ENCODE measurements at places on chromosomes 1 and 21. TPM values are rescaled to one million over a fixed set of nuclear protein-coding genes. Genes with fewer than 3 reads are reported as not detected.

- no peak for DNase-seq
Measured at GRCh38 chr1:179953974-179954492, 577 bp upstream of the CEP350 start.

DNA sequence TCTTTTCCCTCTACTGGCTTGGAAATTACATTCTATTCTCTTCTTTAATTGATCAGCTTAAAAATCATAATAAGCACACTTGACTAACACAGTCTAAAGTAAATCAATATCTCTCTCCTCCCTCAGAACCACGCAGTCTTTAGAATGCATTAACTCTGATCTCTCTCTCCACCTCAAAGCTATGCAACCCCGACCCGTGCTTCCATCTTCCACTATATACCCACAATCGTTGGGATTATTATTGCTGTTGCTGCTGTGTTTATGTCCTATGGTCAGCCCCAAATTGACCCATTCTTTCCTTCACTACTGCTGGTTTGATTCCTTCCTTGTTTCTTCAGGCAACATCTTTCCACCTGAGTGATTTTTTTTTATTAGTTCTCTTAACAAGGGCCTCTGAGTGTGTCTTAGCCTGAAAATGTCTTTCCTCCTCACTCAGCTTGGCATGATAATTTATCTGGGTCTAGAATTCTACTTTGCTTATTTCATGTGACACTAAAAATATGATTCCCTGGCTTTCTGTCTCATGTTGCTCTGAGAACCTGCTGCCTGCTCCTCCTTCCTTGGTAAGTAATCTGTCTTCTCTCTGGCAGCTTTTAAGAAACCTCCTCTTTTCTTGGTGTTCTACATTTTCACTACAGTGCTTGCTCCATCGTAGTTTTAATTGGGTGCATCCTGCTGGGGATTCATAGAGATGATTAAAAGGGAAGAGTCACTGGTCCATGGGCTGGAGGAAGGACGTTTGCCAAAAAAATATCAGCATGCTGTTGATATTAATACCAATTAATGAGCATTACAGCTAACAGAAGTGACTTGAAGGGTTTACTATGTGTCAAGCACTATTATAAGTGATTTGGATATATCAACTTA is 472.2 kb downstream of the MATN1 start:
- DNase-seq: no peak

GRCh38 chr1:147811273-147811672 is 50.9 kb upstream of the GJA5 start:
- DNase-seq: no peak

DNA sequence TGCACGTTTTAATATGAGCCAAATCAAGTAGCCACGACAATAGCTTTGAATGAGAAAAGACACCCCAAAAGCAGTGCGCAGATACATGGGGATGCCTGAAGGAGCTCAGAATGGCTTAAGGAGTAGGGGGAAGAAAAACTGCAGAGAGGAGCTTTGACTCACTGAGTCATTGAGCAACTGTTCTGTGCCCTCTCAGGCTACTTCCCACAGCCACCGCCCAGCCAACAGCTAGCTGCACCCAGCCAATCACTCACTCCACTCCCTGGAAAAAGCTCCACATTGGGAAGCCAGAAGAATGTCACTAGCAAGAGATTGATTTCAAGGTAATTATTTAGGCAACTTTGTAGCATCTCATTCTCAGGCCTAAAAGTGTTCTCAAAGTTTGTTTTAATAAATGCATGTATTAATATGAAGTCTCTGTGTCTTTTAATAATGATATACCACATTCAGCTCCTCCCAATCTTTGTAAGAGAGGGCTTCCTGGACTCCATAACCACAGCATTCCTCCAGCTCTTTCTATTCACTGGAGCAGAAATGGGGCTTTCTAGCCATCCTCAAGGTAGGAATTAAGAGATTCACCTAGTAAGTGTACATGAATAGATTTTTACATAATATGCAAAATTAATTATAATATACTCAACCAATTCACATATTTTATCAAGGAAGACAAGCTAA is 16.8 kb downstream of the DUSP10 start:
- DNase-seq: peak; percentile 86

GRCh38 chr21:45200581-45201296 is 87.0 kb downstream of the POFUT2 start:
- no peak for DNase-seq

DNA sequence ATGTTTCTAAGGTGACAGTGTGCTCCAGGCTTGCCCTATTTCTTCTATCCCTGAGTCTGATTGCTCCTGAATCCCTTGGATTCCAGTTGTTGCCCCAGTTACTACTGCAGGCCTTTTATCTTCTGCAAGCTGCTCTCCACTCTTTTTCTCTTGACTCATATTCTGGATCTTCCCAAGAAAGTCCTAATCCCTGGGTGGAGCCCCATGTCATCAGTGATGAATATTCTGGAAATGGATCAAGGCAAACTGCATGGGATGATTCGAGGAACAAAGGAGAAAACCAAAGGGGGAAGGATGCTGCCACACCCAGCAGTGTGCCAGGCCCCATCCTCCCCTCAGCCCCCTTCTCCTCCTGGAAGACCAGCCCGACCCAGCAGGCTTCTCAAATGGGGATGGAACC is 63.3 kb upstream of the ATP2B4 start:
- no peak for DNase-seq

DNA sequence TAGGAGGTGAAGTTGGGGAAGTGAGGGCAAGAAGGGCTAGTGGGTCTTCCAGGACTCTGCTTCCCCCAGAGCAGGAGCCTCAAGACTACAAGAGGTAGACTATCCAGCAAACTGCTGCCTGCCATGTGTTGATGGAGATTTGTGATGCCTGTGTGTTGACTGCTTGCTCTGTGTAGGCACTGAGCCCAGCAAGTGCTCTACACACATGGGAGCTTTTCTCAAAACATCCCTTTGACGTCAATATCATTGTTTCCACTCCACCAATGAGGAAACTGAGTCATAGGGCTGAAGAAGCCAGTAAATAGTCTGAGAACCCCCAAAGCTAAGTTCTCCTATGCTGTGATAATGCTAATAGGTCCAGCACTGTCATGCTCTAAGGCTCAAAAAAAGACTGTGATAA is 207.2 kb upstream of the NFIA start:
- no peak for DNase-seq

DNA sequence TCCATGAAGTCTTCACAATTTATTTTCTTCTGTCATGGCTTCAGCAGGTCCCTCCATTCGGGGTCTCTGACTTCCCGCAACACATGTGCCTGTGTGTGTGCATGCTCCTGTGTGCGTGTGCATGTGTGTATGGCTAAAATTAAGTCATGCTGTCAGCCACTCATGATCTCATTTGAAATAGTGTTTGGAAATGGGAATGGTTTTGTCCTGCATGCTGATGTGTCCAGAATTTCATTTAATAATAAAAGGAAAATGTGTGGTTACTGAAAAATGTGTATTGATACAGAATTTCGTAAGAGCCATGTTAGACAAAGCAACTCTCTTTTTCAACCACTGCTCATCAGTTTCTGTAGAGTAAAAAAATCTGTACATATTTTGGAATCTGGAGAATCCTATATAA is 123.8 kb upstream of the PRDX6 start:
- DNase-seq: no peak

DNA sequence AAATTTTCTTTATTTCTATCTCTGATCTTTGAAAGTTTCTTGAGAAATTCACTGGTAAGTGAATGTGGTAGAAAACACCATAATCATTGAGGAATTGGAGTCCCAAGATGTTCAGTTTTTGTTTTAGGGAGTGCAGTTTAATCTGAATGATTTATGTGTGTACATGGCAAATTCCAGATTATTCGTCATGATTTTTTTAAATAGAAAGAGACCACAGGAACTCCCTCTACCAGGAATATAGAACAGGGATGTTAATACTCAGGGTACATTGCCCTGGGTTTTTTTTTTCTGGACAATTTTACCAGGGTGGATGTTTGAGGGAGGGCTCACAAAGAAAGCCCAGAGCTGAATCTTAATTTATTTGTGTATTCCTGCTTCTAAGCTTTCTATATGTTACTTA is 109.0 kb downstream of the VPS13D start:
- DNase-seq: no peak

- DNase-seq: no peak
Measured at GRCh38 chr1:224054611-224055010, 59.3 kb upstream of the FBXO28 start.

DNA sequence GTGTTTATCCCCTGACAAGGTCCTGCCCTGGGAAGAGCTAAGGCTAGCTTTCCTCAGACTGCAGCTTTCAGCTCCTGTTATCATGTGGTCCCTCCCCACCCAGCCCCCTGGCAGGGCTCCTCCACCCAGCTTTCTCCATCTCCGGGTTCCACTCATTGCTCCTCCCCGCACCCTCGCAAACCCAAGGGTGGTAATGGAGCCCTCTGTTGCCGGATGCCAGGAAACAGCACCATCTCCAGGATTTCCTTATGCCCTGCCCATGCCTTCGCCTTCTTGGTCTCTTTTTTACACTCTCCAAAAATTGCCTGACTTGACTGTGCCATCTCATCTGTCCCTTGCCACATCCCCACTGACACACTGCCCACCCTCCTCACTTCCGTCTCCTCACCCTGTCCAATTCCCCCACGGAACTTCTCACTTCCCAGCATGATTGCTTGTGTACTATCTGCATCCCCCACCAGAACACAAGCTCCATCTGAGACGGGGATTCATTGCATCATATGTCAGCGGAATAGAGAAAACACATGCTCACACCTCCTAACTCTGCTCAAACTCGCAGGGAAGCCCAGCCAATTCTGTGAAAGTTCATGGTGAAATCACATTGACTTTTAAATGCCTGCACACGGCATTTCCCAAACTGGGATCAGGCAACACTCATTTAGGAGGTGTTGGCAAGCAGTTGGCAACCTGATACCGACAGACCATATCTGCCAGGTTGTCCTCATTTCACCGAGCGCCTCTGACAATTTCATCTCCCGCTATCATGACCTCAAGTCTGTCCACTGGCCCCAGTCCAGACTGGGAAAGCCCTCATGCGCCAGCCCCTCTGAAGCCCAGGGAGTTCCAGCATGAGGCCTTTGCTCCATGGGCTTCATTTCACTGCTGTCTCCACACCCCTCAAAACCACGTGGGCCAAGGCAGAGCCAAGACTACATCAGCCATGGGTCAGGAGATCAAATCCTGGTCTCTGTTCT is 201.1 kb downstream of the MATN1 start:
- no peak for DNase-seq

DNA sequence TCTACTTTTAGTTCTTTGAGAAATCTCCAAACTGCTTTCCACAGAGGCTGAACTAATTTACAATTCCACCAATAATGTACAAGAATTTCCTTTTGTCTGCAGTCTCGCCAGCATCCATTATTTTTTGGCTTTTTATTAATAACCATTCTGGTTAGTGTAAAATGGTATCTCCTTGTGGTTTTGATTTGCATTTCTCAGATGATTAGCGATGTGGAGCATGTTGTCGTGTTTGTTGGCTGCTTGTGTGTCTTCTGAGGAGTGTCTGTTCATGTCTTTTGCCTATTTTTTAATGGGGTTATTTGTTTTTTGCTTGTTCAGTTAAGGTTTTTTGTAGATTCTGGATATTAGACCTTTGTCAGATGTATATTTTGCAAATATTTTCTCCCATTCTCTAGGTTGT is 131.5 kb downstream of the MAST2 start:
- DNase-seq: no peak

DNA sequence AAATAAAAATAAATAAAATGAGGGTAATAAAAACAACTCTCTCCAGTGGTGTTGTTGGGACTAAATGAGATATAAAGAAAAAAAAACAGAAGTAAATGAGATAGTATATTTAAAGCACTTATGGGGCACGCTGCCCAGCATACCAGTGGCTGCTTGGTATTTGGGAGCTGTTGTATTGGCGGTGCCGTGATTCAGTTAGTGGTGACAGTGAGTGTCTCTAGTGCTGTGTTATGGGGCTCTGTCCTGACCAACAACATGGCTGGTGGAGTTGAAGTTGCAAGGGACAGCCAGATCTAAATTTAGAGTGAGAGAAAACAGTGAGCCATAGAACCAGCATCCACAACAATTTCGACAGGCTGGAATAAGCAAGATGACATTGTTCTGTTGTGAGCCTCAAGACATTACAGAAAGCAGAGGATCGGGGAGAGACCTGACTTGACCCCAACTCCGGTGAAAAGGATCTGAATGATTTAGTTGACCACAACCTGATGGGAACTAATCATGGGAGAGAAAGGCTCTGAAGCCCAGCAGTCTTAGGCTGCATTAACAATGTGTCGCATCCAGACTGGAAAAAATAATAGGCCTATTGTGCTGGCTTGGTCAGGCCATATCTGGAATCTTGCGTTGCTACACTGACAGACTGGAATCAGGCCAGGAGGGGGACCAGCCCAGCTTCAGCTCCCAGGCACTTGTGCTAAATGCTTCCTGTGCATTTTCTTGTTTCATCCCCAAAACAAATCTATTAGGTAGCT is 2.4 kb upstream of the MFSD2A start:
- no peak for DNase-seq

DNA sequence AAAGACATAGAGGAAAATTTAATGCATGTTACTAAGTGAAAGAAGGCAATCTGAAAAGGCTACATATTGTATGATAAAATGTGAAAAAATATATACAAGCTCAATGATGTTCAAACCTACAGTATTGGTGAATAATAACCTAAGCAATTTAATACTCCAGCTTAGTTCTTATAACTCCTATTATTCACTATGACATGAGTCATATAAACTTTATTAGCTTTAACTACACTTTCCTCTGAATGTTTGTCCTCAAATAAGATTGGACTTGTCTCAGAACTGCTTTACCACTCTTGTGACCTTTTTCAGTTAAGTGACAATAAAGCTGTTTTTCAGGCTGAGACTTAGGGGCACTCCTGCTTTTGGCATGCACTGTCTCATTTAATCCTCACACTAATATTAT is 50.9 kb downstream of the CNST start:
- no peak for DNase-seq

- no peak for DNase-seq
Measured at GRCh38 chr21:34100790-34101189, 27.4 kb downstream of the MRPS6 start.

- DNase-seq: no peak
Measured at GRCh38 chr1:182159443-182159842, 97.9 kb upstream of the ZNF648 start.

- no peak for DNase-seq
Measured at GRCh38 chr1:194602184-194602583, 1415.8 kb upstream of the B3GALT2 start.

DNA sequence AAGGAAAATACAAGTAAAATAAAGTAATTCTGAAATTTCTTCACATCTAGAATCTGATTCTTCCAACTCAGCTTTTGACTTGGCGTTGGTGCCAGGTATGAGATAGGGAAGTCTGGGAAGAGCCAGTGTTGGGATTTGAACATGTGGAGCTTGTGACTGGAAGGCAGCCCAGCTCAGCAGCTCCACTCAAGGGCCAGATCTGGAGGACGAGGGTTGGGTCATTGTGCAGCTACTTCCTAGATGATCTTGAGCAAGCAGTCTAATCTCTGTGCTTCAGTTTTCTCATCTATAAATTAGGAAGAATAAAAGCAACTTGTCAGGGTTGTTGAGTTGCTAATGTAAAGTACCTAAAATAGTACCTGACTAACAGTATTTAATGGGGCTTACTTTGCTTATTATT is 5.0 kb downstream of the ADARB1 start:
- no peak for DNase-seq

The NBPF20 gene
- total RNA-seq: 0.61 TPM
